ENCODE measurements at places on chromosomes 13 and 19.

GRCh38 chr19:7355151-7355820, 6.5 kb downstream of the ARHGEF18 start:
- H3K4me1 ChIP-seq, result peaks cover 36% of the 10 kb centered on the region
- peaks cover 39% of the 10 kb centered on the region for H3K36me3 ChIP-seq
- no peaks in the 10 kb centered on the region for H3K27me3 ChIP-seq
- H3K27ac ChIP-seq, result peak overlapping the region; percentile 11
- no peak overlapping the region for H3K4me3 ChIP-seq

- no peak overlapping the region for H3K27ac ChIP-seq
- H3K4me1 ChIP-seq, result no peaks in the 10 kb centered on the region
- H3K36me3 ChIP-seq, result no peaks in the 10 kb centered on the region
- peaks cover 3% of the 10 kb centered on the region for H3K27me3 ChIP-seq
- no peak overlapping the region for H3K4me3 ChIP-seq
These were observed 29.3 kb downstream of the MTUS2 start for GRCh38 chr13:28849441-28849840.

- no peaks in the 10 kb centered on the region for H3K36me3 ChIP-seq
- no peak for DNase-seq
- H3K4me3 ChIP-seq, result no peak overlapping the region
- no peaks in the 10 kb centered on the region for H3K27me3 ChIP-seq
- H3K4me1 ChIP-seq, result no peaks in the 10 kb centered on the region
These were observed 200.9 kb upstream of the TMTC4 start for GRCh38 chr13:100875392-100876043.

- no peaks in the 10 kb centered on the region for H3K4me1 ChIP-seq
- H3K27ac ChIP-seq, result no peak overlapping the region
- H3K36me3 ChIP-seq, result no peaks in the 10 kb centered on the region
- DNase-seq, result no peak
- H3K27me3 ChIP-seq, result no peaks in the 10 kb centered on the region
These were observed 671.0 kb downstream of the PCDH9 start for GRCh38 chr13:66559093-66559492.

DNA sequence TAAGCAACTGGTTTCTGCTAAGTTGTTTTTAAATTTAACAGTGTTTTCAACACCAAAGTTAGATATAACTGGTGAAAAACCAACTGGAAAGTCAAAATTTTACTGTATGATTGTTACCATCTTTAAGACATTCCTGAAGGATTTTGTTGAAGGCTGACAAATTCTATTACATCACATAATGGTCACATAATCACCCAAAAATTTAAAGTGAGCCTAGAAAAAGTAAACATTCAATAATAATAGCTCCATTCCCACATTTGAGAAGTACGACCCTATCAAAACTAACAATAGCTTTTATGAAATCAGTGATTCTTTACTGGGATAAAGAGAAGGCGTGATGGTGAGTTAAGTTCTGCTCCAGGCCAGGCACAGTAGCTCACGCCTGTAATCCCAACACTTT, 51.6 kb downstream of the USP12 start:
- no peaks in the 10 kb centered on the region for H3K36me3 ChIP-seq
- H3K4me1 ChIP-seq, result no peaks in the 10 kb centered on the region
- H3K27ac ChIP-seq, result no peak overlapping the region

DNA sequence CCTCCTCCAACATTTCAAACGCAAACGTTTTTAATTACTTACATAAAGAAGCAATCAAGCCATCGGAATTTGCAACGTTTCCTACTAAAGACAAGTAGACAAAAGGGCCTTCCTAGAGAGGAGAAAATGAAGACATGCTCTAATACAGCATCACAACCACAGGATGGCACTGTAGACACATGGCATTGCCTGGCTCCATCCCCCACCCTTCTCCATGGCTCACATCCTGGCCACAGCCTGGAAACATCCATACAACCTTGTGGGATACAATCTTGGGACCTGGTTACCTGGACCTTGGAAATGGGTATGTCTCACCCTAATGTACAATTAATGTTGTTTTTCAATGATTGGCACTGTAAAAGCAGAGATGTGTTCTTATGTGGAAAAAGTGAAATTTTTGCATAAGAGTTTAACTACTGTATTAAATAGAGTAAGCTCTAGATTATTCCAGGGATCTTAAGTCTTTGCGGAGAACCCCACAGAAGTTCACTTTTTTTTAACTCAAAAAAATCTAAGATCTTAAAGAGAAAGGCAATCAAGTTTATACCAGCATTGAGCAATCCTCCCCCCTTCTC, 21.5 kb downstream of the EBPL start:
- H3K27me3 ChIP-seq, result no peaks in the 10 kb centered on the region
- H3K27ac ChIP-seq, result no peak overlapping the region
- no peak for DNase-seq
- no peak overlapping the region for H3K4me3 ChIP-seq
- H3K36me3 ChIP-seq, result peaks cover 6% of the 10 kb centered on the region
- no peaks in the 10 kb centered on the region for H3K4me1 ChIP-seq

DNA sequence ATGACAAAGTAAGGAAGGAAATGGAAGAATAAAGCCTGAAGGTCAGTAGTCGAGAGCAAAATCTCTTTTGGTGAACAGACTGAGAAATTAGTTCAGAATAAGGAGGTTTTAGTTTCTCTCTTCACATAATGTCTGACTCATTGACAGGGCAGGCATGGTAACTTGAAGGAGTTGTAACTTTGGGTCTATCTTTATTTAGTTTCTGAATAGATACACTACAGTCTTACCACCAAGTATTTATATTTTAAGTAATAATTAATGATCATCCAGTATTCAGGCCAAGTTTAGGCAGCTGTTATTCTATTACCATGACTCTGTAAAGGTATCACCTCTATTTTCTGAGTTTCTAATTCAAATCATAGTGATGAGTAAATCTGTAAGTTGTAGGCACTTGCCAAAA, 219.9 kb downstream of the SPRY2 start:
- no peaks in the 10 kb centered on the region for H3K27me3 ChIP-seq
- no peaks in the 10 kb centered on the region for H3K4me1 ChIP-seq
- no peak overlapping the region for H3K4me3 ChIP-seq
- H3K27ac ChIP-seq, result no peak overlapping the region
- DNase-seq, result no peak

DNA sequence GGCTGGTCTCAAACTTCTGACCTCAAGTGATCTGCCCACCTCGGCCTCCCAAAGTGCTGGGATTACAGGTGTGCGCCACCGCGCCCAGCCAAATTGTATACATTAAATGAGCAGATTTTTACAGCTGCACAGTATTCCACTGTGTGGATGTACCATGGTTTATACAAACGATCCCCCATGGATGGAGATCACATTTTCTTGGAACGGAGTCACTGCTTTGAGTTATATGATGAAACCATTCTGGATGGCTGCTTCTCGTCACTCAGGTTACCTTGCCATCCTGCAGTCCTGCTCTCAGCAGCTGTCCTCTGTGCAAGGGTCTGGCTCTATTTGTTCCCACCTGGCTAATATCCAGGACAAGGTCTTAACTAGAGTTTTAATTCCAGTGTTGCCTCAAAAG, 39.1 kb upstream of the SLC15A1 start:
- DNase-seq, result no peak
- H3K27ac ChIP-seq, result no peak overlapping the region
- no peak overlapping the region for H3K4me3 ChIP-seq
- H3K4me1 ChIP-seq, result no peaks in the 10 kb centered on the region
- peaks cover 28% of the 10 kb centered on the region for H3K36me3 ChIP-seq
- H3K27me3 ChIP-seq, result no peaks in the 10 kb centered on the region

GRCh38 chr13:76764429-76764828, 121.8 kb downstream of the KCTD12 start:
- no peaks in the 10 kb centered on the region for H3K4me1 ChIP-seq
- no peak for DNase-seq
- H3K27ac ChIP-seq, result no peak overlapping the region
- H3K27me3 ChIP-seq, result no peaks in the 10 kb centered on the region
- no peaks in the 10 kb centered on the region for H3K36me3 ChIP-seq
- no peak overlapping the region for H3K4me3 ChIP-seq

DNA sequence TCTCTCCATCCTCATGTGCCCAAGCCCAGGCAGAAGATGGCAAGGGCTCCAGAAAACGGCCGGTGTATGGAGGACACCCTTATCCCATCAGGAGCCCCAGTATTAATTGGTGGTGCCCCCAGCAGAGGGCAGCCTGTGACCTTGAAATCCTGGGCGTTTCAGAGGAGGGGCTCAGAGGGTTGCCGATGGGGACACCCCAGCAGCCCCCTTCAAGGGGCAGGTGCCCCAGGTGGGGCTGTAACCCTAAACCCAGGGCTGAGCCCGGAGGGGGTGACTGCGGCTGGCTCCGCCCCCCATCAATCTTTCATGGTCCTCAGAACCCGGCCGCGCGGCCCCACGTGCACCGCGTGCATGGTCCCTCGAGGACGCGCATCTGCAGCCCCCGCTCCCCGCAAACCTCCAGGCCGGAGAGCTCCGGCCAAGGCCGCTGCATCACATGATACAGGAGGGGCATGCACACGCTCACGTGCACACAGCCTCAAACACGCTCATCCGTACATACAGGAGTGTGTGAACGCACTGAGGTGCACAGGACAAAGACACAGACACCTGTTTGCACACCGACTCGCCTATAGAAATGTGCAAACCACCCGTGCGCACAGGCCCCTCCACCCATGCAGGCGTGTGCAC, 949 bp downstream of the RAB3A start:
- no peak for DNase-seq
- H3K27ac ChIP-seq, result peak overlapping the region; percentile 65
- H3K36me3 ChIP-seq, result peaks cover 6% of the 10 kb centered on the region
- H3K4me1 ChIP-seq, result peaks cover 18% of the 10 kb centered on the region
- H3K27me3 ChIP-seq, result no peaks in the 10 kb centered on the region

DNA sequence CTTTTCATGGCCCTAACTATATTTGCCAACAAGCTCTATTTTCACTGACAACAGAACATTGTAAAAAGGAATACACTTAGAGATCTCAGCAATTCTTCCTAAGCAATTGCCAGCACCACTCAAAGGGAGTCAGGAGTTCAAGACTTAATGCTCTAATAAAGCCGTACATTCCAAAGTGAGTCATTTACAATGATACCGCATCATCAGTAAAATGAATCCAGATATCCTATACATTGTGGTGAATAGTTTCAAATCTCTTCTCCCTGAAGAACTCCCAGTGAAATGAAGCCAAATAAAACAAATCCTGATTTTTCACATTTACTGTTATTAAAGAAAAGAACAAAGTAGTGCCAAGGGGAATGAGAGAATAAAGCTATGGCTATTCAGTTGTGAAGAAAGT, 2898.7 kb upstream of the PCDH20 start:
- H3K4me1 ChIP-seq, result no peaks in the 10 kb centered on the region
- no peaks in the 10 kb centered on the region for H3K36me3 ChIP-seq
- no peak overlapping the region for H3K27ac ChIP-seq
- H3K4me3 ChIP-seq, result no peak overlapping the region
- no peaks in the 10 kb centered on the region for H3K27me3 ChIP-seq
- no peak for DNase-seq

DNA sequence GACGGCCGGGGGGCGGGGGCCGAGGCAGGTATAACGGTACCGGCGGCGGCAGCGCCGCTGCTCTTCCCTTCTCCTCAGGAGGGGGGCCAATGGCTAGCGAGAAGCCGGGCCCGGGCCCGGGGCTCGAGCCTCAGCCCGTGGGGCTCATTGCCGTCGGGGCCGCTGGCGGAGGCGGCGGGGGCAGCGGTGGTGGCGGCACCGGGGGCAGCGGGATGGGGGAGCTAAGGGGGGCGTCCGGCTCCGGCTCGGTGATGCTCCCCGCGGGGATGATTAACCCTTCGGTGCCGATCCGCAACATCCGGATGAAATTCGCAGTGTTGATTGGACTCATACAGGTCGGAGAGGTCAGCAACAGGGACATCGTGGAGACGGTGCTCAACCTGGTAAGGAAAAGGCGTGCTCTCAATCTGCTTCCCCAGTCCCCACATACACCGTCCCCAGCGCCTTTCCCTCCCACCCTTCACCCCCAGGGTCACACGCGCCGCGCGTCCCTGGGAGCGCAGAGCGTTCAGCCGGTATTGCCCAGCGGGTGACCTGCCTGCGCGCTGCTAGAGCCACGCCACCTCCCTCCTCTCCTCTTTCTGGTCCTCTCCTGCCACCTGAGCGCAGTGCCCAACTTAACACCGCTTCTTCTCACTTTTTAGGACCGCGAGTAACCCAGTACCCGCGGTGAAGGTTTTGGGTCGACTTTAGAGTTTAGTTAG, 814 bp downstream of the NBEA start:
- H3K36me3 ChIP-seq, result no peaks in the 10 kb centered on the region
- H3K4me1 ChIP-seq, result peaks cover 4% of the 10 kb centered on the region
- DNase-seq, result no peak
- no peaks in the 10 kb centered on the region for H3K27me3 ChIP-seq

DNA sequence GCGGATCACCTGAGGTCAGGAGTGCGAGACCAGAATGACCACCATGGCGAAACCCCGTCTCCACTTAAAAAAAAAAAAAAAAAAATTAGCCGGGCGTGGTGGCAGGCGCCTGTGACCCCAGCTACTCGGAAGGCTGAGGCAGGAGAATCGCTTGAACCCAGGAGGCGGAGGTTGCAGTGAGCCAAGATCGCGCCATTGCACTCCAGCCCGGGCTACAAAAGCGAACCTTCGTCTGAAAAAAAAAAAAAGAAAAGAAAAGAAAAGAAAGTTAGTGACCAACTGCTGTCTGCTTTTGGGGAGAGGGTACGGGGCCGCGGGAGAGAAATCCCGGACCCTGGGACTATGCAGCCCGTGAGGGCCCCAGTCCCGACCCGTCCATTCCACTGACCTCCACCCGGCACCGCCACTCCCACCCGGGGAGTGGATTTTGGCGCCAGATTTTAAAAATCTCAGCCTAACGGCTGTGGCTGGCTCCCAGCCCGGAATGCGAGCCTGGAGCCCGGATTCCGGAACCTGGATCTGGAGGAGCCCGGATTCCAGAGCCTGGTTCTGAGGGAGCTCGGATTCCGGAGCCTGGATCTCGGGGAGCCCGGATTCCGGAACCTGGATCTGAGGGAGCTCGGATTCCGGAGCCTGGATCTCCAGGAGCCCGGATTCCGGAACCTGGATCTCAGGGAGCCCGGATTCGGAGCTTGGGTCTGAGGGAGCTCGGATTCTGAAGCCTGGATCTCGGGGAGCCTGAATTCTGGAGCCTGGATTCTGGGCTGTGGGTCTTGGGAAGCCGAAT, 6.1 kb upstream of the LMNB2 start:
- H3K36me3 ChIP-seq, result no peaks in the 10 kb centered on the region
- H3K27ac ChIP-seq, result no peak overlapping the region
- no peak overlapping the region for H3K4me3 ChIP-seq
- H3K4me1 ChIP-seq, result peaks cover 9% of the 10 kb centered on the region
- H3K27me3 ChIP-seq, result no peaks in the 10 kb centered on the region
- no peak for DNase-seq

DNA sequence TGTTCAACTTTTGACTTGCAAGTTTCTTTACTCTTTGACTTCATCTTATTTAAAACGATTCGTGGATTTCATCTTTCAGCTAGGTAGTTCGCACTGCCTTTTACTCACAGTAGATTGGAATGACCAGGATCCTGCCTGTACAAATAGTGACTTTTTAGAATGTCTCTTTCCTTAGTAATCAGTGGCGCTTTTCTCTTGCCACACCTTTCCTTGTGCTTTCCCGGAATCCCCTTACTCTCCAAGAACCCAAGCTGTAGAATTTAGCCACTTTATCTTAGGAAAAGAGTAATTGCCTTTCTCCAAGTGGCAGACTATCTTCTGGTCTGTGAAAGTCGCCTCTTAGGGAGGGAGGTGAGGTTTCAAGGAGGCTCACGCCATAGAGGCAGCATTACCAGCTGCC, 123.4 kb downstream of the LMO7 start:
- no peak overlapping the region for H3K4me3 ChIP-seq
- no peaks in the 10 kb centered on the region for H3K36me3 ChIP-seq
- no peak for DNase-seq
- H3K4me1 ChIP-seq, result peaks cover 22% of the 10 kb centered on the region
- H3K27ac ChIP-seq, result no peak overlapping the region

Measured in effector memory CD4-positive, alpha-beta T cell (primary cell).